Skeletal muscle tissue (tissue), 5 donors: ENCODE measurements at places on chromosomes 5 and 9. TPM values are rescaled to one million over a fixed set of nuclear protein-coding genes. Genes with fewer than 3 reads are reported as not detected.

FAM169A gene
- total RNA-seq = 0.52 TPM

PRSS3 gene
- total RNA-seq = 0.52 TPM

PCDHGC5 gene
- 2.1 TPM for total RNA-seq

DMRTA1 gene
- 0.52 TPM for total RNA-seq

MEGF10 gene
- 77.8 TPM for total RNA-seq

MZB1 gene
- total RNA-seq = 0.52 TPM

DNAH5 gene
- 1.0 TPM for total RNA-seq

AQP7 gene
- total RNA-seq = 6.3 TPM

TNFSF15 gene
- total RNA-seq = 0.52 TPM

EPB41L4B gene
- 6.8 TPM for total RNA-seq

PCYOX1L gene
- total RNA-seq = 3.7 TPM

FAM151B gene
- total RNA-seq = 7.8 TPM

ANGPTL2 gene
- 37.6 TPM for total RNA-seq

AQP3 gene
- 6.8 TPM for total RNA-seq

OGN gene
- 153 TPM for total RNA-seq

FAM120A gene
- 111 TPM for total RNA-seq

ASPN gene
- 213 TPM for total RNA-seq

SLC1A3 gene
- total RNA-seq = 27.1 TPM

DIPK1B gene
- total RNA-seq = 11.0 TPM

PLCXD3 gene
- total RNA-seq = 0.52 TPM

SLC6A19 gene
- total RNA-seq = under 0.01 TPM

FBLL1 gene
- 0.52 TPM for total RNA-seq

OCLN gene
- total RNA-seq = 0.52 TPM

CCNO gene
- total RNA-seq = not detected

MORN5 gene
- not detected for total RNA-seq

CFAP157 gene
- not detected for total RNA-seq

ZFP2 gene
- 1.6 TPM for total RNA-seq

SLC46A2 gene
- under 0.01 TPM for total RNA-seq

CDKN2A gene
- not detected for total RNA-seq

HAVCR1 gene
- total RNA-seq = 0.52 TPM

LPAR1 gene
- 45.9 TPM for total RNA-seq

OR1L6 gene
- total RNA-seq = not detected

FAM153A gene
- total RNA-seq = not detected

GFPT2 gene
- total RNA-seq = 9.9 TPM

PDCD1LG2 gene
- total RNA-seq = 3.7 TPM

PTPRD gene
- total RNA-seq = 75.7 TPM

WNT8A gene
- not detected for total RNA-seq

SPINK4 gene
- not detected for total RNA-seq

FST gene
- total RNA-seq = 24.5 TPM

KIF24 gene
- 5.7 TPM for total RNA-seq

NEUROG1 gene
- total RNA-seq = not detected

LCP2 gene
- 6.8 TPM for total RNA-seq

SOX30 gene
- total RNA-seq = not detected

GPR151 gene
- total RNA-seq = not detected

NFX1 gene
- 15.1 TPM for total RNA-seq

IL4 gene
- not detected for total RNA-seq

PDZD2 gene
- total RNA-seq = 2.6 TPM

CYLC2 gene
- total RNA-seq = not detected

CMBL gene
- 34.4 TPM for total RNA-seq

TEX48 gene
- not detected for total RNA-seq

SLC34A1 gene
- not detected for total RNA-seq

HTR4 gene
- total RNA-seq = not detected

MSX2 gene
- not detected for total RNA-seq

SLC36A1 gene
- 8.9 TPM for total RNA-seq

ZNF474 gene
- 2.6 TPM for total RNA-seq

CCDC183 gene
- total RNA-seq = 1.0 TPM

LAMC3 gene
- total RNA-seq = 0.52 TPM
